Hepatic stellate cell (primary cell): ENCODE measurements at places on chromosomes 7 and 10.

- DNase-seq, result no peak
These were observed 70.0 kb upstream of the MAGI2 start for GRCh38 chr7:79523436-79523835.

GRCh38 chr7:88922944-88923343, 127.4 kb upstream of the TEX47 start:
- no peak for DNase-seq

GRCh38 chr10:7443036-7443435, 32.2 kb upstream of the SFMBT2 start:
- no peak for DNase-seq

GRCh38 chr10:314871-315270, 179.6 kb downstream of the ZMYND11 start:
- DNase-seq, result no peak

GRCh38 chr10:3812141-3812540, 27.1 kb upstream of the KLF6 start:
- DNase-seq, result no peak

DNA sequence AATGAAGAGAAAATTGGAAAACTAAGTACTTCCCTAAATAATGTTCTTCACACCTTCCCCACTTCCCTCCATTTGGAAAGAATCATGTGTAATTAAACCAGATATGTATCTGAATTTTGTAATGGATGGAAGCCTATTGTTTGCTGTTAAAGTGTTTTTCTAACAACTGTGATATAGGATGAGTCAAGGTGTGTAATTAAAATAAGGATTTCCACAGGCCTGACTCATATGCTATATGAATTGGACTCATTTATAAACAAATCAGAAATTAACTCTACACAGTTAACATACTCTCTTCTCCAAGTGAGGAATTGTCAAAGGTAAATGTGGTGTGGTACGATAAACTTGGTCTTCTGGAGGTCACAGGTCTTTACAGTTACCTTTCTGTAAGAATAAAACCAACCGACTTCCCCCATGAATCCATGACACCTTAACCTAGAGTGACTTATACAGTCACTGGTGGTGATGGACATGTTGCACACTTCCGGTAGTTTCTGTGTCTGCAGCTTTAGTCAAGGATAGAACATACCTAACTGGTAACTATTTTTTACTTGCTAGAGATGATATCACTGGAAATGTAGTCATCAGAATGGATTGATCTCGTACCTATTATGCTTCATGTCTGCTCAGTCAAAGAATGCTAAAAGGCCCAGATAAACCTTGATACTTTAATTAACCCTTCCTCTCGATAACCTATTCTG, 12.8 kb downstream of the PNLIPRP3 start:
- no peak for DNase-seq

DNA sequence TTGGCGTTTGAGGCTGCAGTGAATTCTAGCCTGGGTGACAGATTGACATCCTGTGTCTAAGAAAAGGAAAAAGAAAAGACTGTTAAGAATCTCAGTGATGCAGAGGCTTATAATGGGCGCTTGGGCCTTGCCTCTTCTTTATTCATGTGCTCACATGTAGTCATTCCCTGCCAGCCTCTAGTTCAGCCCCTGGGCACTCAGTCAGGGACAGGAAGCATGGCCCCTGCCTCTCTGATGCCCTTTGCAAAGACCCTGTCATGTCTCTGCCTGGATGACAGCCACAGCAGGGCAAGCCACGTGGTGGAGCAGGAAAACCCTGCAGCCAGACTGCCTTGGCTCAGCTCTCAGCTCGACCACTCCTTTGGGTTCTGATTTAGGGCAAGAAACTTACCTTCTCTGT, 368.9 kb downstream of the RPS24 start:
- DNase-seq, result no peak

GRCh38 chr10:2828741-2829140, 238.6 kb upstream of the PFKP start:
- DNase-seq, result no peak

GRCh38 chr10:15347150-15347549, 23.9 kb downstream of the FAM171A1 start:
- no peak for DNase-seq

DNA sequence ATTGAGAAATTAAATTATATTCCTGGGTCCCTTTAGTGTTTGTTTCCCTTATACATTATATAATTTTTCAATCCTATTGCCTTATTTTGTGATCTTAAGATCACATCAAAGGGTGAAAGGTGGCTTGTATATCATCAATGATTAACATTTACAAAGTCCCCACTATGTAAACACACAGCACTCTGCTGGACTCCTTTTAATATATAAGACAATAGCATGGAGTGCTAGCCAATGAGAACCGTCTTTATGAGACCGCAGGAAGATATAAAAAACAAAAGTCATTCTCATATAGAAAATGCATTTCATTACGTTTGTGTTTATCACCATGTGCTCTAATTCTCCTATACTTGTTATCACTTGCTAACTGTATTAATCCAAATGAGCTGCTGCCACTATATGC, 108.5 kb downstream of the HOXA1 start:
- no peak for DNase-seq

DNA sequence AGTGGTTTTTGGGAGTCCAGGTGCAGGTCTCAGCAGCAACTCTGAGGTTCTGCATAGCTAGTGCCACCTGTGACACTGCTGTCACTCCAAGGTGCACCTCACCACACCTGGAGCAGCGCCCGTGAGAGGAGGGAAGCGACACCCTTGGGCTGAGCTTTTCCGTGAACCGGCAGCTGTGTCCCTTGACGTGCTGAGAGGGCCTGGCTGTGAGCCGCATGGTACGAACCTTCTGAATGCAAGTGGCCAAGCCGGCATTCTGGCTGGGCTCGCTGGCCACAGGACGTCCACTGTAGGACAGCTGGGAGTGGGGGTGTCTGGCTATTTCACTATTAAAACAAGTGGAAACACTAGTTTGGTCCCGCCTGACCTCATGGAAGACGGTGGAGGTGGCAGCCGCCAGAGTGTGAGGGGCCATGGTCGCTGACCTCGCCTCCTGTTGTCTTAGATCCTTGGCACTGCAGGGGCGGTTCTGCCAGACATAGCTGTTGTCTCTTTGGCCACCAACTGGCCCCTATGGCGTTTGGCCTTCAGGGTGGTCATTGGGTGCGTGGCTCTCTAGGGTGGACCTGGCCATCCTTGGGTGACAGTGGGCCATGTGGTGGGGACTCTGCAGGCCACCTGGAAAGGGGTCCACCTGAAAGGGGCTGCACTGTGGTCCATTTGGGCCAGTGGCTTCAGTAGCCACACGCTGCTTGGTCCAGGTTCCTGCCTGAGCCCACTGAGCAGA, 12.9 kb downstream of the INPP5A start:
- DNase-seq, result no peak
